ENCODE measurements at places on chromosomes 1 and 21. TPM values are rescaled to one million over a fixed set of nuclear protein-coding genes. Genes with fewer than 3 reads are reported as not detected.

ADORA1 gene
- not detected for total RNA-seq

NECTIN4 gene
- total RNA-seq, result not detected

AIRE gene
- total RNA-seq, result 0.48 TPM

- peaks cover 32% of the 10 kb centered on the region for H3K4me1 ChIP-seq
- no peak overlapping the region for H3K27ac ChIP-seq
- peaks cover 7% of the 10 kb centered on the region for H3K36me3 ChIP-seq
- H3K4me3 ChIP-seq, result no peak overlapping the region
- no peak for DNase-seq
Measured at GRCh38 chr1:45015683-45016082, 3.6 kb downstream of the UROD start.

DNA sequence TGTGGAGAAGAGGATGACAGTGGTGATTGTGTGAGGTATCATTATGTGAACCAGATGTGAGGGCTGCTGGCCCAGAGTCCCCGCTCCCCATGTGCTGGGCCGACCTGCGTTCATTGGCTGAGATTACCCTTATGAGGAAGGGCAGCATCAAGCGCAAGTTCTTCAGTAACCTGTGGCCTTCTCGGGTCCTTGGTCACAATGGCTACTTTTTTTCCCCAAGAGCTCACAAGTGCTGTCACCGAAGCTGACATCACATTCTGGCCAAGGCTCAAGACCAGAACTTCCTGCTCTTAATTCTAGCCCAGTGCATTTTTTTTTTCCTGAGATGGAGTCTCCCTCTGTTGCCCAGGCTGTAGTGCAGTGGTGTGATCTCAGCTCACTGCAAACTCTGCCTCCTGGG lies 262.9 kb downstream of the RHOU start:
- peaks cover 4% of the 10 kb centered on the region for H3K4me1 ChIP-seq
- no peaks in the 10 kb centered on the region for H3K36me3 ChIP-seq
- H3K27ac ChIP-seq, result no peak overlapping the region
- DNase-seq, result no peak

DNA sequence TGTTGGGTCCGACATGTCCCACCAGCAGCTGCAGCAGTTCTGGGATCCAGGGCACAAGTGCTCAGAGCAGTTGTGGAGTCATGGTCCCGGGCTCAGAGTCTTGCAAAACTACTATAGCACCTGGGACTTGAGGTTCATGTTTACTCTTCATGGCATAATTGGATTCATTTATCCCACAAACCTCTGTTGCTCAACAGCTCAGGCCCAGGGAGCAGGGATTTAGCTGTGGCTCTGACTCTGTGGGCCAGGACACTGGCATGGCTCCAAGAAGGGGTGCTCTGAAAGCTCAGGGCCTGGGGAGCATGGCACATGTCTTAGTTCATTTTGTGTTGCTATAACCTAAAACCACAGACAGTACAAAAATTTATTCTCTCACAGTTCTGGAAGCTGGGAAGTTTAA lies 626.7 kb upstream of the ADGRL2 start:
- DNase-seq, result no peak
- no peaks in the 10 kb centered on the region for H3K27me3 ChIP-seq
- H3K4me1 ChIP-seq, result no peaks in the 10 kb centered on the region
- H3K4me3 ChIP-seq, result no peak overlapping the region
- no peak overlapping the region for H3K27ac ChIP-seq

DNA sequence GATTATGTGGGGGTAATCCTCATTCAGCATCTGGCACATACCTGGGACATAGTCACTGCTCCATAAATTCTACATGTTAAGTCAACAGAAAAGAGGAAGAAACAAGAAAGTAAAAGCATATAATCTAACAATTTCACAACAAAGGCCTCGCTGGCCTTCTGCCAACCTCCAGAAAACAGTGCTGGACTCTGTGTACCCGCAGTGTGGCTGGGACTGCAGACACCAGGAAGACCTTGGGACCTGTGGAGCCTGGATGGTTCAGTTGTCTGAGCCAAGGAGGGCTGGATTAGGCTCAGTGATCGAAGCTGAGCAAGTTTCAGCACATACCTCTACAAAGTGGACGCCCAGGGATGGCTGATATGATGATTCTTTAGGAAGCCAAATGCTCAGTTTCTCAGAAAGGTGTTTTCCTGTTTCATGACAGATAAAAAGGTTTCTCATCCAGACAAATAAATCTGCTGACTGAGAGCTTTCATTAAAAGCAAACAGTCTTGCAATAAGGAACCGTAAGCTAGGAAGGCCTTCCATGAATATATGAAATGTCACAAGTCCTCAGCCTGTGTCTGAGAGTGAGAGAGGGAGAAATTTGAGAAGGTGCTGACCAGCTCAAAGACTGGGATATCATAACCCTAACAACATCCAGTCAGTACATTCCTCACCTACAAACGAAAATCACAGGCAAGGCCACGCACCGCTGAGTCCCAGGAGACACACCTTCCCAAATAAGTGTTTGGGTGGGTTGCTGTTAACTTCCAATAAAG lies 48.4 kb downstream of the CAPZB start:
- H3K4me3 ChIP-seq, result no peak overlapping the region
- peaks cover 61% of the 10 kb centered on the region for H3K36me3 ChIP-seq
- DNase-seq, result no peak

GRCh38 chr1:1304331-1305299 lies 3.1 kb downstream of the ACAP3 start:
- peak overlapping the region; percentile 79 for H3K4me3 ChIP-seq
- no peaks in the 10 kb centered on the region for H3K27me3 ChIP-seq
- H3K27ac ChIP-seq, result peak overlapping the region; percentile 86

GRCh38 chr21:27477296-27477695 lies 510.4 kb upstream of the ADAMTS5 start:
- H3K4me3 ChIP-seq, result no peak overlapping the region
- H3K4me1 ChIP-seq, result no peaks in the 10 kb centered on the region
- no peaks in the 10 kb centered on the region for H3K36me3 ChIP-seq
- no peaks in the 10 kb centered on the region for H3K27me3 ChIP-seq

GRCh38 chr1:103024051-103024450 lies 84.3 kb downstream of the COL11A1 start:
- H3K36me3 ChIP-seq, result no peaks in the 10 kb centered on the region
- DNase-seq, result no peak
- no peak overlapping the region for H3K4me3 ChIP-seq
- H3K4me1 ChIP-seq, result no peaks in the 10 kb centered on the region
- no peak overlapping the region for H3K27ac ChIP-seq

DNA sequence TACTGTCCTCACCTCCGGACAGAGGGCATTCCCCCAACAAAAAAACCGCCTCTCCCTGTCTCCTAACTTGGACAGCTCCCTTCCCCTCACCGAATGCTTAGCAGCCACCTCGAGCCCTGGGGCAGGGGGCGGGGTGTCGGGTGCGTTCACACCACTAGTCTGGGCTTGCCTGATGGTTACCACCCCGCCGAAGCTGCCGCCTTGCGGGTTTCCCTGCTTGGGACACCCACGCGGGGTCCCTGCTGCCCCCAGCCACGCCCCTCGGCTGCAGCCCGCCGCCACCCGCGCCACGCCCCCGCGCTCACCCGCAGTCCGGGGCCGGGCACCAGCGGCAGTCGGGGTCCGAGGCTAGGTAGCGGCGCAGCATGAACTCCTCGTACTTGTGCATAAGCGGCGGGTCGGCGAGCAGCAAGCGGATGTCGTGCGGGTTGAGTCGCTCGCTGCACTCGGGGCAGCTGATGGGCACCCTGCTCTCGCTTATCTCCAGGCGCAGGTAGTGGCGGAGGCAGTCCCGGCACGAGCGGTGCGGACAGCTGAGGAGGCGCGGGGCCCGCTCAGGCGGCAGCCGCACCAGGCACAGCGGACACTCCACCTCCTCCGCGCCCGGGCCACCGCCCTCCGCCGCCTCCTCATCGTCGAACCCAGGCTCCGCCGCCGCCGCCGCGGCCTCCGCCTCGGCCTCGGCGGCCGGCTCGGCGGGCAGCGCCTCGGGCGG lies 706 bp downstream of the RNF19B start:
- peak; percentile 70 for DNase-seq
- peak overlapping the region; percentile 72 for H3K4me3 ChIP-seq
- peak overlapping the region; percentile 76 for H3K27ac ChIP-seq
- H3K4me1 ChIP-seq, result peaks cover 62% of the 10 kb centered on the region
- H3K27me3 ChIP-seq, result no peaks in the 10 kb centered on the region

GRCh38 chr1:202923533-202923932 lies 3.5 kb downstream of the KLHL12 start:
- H3K36me3 ChIP-seq, result peaks cover 23% of the 10 kb centered on the region
- H3K27ac ChIP-seq, result no peak overlapping the region
- peaks cover 33% of the 10 kb centered on the region for H3K4me1 ChIP-seq
- H3K4me3 ChIP-seq, result no peak overlapping the region
- DNase-seq, result no peak
- H3K27me3 ChIP-seq, result no peaks in the 10 kb centered on the region

DNA sequence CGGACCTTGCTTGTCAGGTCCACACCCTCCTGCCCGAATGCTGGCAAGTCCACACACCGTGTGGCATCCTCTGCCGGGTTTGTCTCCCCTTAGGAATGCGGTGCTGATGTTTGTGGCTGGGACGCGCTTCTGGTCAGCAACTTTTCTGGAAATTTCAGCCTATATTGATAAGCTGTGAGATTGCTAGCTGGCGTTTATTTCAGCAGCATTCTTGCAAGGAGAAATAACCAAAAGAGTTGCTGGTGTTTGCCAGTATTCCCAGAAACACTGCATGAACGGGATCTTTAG lies 601 bp downstream of the CEPT1 start:
- no peaks in the 10 kb centered on the region for H3K27me3 ChIP-seq
- peak overlapping the region; percentile 99 for H3K4me3 ChIP-seq
- H3K27ac ChIP-seq, result peak overlapping the region; percentile 86
- H3K4me1 ChIP-seq, result peaks cover 46% of the 10 kb centered on the region

- peak within 1 kb of the TSS; percentile 84 for H3K4me3 ChIP-seq
- DNase-seq, result peak; percentile 86
Measured at GRCh38 chr1:24413350-24414163, at the start of gene STPG1. STPG1 (minus strand) TSS chr1:24413782; CDS start chr1:24401388, 12,394 bp downstream.

Data from activated CD4-positive, alpha-beta memory T cell treated with anti-CD3 and anti-CD28 coated beads, Interleukin-2, amount 10 ng/mL, durations not matched to agents 7 days and 5 days (primary cell).